ENCODE measurements at places on chromosomes 7 and 10.

DNA sequence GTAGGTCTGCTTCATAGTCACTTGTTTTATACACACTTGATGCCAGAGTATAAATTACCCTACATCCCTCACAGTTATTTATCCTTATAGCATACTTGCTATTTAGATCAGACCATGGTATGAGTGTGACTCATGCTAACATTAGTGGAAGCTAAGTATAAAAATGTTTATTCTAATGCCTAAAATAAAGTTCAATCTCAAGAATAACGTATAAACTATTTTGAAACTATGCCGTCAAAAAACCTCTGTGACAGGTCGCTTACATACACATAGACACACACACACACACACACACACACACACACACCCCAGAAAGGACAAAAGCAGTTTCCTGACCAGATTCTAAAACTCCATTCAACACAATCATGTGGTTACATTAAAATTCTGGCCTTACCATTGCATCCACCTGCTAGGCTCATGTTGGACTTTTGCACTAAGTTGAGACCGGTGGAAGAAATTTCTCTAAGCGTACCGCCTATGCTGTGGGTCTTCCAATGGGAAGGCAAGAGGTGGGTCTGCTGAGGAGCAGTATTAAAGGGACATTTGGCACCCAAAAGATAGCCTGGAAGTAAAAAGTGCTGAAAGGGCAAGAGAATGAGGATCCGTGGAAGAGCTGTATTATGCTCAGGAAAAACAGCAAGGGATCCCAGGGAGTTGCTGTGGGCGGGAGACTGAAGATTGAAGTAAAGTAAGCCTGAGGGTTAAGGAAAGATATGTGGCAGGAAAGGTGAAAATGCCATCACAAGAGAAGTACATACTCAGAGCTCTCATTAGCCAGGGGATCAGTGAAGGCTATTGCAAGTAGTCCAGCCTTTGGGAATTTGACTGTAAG is 5.0 kb downstream of the FOXP2 start:
- DNase-seq, result no peak

- no peak for DNase-seq
Observed at GRCh38 chr10:6204341-6205191, 1.8 kb downstream of the PFKFB3 start.

DNA sequence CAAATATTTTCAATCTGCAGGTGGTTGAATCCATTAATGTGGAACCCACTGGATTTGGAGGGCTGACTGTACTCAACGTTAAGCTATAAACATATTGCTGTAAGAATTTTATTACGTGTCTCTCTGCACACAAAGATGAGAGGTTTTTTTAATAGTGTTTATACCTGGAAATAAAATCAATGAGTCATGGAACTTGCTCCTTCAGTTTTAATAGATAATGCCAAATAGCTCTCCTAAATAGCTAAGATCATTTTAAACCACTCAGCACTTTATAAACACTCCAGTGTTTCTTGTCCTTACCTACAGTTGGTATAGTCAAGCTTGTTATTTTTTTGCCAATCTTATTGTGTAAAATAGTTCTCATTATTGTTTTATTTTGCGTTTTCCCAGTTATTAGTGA is 455.6 kb upstream of the FZD8 start:
- DNase-seq, result no peak

- no peak for DNase-seq
Observed at GRCh38 chr10:102581401-102581800, 62.9 kb upstream of the TRIM8 start.

DNA sequence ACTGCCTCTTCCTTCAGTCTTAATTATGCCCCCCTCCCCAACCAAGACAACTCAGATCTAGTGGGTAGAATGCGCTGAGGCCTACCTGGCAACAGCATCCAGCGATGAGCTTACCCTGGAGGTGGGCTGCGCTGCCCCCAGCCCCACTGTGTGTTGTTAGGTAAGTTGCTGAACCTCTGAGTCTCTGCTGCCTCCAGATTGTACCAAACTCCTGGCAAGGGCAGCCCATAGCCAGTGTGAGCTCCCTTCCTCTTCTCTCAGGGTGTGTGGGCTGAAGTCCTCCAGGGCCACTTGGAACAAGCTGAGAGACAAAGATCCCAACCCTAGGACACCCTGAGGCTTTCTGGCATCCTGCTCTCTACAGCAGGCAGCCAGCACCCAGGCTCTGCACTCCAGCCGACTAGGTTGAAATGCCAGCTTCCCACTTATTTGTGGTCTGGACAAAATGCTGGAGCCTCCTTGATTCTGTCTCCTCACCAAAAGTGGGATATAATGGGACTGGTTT is 135.3 kb downstream of the ARHGAP22 start:
- no peak for DNase-seq

DNA sequence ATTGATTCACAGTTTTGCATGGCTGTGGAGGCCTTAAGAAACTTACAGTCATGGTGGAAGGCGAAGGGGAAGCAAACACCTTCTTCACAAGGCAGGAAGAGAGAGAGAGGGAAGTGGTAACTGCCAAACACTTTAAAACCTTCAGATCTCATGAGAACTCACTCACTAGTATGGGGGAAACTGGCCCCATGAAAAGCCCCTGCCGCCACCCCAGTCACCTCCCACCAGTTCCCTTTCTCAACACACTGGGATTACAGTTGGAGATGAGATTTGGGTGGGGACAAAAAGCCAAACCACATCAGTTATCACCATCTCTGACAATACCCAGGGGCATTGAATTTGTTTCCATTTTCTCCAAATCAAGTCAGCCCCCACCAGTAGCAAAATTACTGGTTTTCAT is 740.4 kb downstream of the GATA3 start:
- DNase-seq, result no peak

GRCh38 chr10:102517553-102517952 is 13.8 kb downstream of the SUFU start:
- DNase-seq, result no peak

DNA sequence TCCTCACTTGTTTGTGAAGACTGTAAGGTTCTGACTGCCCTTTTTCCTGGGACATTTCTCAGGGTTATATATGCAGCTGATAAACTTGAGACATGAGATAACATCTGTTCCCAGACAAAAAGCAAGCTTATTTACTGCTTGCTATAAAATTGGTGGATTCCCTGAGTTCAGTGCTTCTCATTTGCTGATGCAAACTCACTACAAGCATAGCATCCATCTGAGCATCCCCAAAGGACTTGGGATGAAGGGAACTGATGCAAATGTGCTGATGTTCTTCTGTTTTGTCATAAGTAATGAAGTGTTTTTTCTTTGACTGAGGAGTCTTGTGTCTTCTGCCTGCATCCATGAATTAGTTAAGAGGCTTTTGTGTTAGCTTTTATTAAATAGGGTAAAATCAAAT is 183.2 kb downstream of the ADK start:
- no peak for DNase-seq

GRCh38 chr7:120337308-120337907 is 64.4 kb downstream of the KCND2 start:
- no peak for DNase-seq

Measured in stimulated activated CD4-positive, alpha-beta T cell treated with anti-CD3 and anti-CD28 coated beads, Interleukin-1b, Interleukin-23, amount 100 ng/mL, for 1 hour (primary cell).